ENCODE measurements at places on chromosomes 4 and X.

DNA sequence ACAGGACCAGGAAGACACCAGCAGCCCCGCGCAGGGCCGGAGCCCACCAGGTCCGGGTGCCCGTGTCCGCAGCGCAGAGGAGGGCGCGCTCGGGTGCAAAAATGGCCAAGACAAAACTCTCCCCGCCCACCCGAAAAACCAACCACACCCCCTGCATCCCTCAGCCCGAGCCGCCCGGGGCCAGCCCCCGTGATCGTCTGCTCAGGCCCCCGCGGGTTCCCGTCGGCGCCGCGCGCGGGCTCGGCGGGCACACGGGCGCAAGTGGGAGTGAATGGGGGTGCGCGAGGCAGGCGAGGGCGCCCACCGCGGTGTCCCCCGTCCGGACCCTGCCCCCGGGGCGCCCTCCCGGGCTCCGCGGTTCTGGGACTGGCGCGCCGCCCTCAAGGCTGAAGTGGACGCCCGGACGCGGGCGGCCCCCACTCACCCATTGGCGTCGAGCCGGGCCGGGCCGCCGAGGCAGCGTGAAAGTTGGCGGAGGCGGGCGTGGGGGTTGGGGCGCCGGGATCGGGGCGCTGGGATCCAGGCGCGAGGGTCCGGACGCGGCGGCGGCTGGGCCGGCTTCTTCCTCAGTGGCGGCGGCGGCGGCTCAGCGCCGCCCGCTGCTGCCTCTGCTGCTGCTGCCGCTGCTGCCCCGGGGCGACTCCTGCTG lies 393 bp downstream of the SH3KBP1 start:
- peak; percentile 30 for DNase-seq

GRCh38 chrX:119735467-119735866 lies 22.9 kb upstream of the SOWAHD start:
- no peak for DNase-seq

DNA sequence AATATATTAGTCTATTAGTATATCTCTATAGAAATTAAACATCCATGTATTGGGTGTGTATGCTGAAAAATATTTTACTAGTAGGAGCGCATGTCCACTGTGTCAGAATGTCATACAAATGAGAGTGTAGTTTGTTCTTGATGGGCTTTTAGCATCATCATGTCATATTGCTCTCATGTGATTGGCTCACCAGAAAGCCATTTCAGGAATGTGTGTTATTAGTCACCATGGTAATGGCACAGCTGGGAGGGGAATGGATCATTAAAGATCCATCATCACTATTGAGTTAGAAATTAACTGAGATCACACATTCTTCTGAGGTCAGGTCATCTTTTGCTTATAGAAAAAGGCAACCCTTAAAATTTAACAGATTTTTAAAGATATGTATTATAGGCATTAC lies 77.3 kb downstream of the PHEX start:
- no peak for DNase-seq

DNA sequence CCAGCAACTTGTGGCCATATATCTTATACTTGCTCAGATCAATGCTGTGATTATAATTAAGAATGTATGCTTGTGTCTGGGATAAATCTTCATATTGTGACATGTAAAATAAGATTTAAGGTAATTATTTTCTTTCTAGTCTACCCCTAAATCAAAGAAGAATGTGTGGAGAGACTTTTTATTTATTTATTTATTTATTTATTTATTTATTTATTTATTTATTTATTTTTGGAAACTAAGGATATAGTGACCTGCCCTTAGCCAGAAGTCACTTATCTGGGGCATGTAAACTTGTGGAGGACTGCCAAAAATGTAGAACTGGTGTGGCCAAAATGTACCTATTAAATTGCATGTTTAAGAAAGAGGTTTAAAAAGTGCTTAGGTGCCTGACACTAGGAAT lies 144.3 kb downstream of the BEND2 start:
- DNase-seq = no peak

DNA sequence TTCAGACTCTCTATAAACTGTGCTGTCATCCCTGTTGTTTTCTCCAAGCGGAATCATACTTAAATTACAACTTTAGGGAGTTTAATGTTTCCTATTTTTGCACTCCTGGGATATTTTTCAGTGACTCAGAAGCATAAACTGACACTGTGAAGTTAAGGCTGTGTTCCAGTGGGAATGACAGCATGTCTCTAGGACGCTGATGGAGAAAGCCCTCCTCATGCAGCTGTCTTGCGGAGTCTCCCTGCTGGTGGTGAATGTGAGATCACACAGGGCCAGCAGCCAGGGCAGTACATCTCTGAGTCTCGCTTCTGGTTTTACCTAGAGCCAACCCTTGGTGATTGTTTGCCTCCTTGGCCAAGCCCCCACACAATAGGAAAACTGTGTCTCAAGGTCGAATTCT lies 53.3 kb downstream of the NFKB1 start:
- no peak for DNase-seq

DNA sequence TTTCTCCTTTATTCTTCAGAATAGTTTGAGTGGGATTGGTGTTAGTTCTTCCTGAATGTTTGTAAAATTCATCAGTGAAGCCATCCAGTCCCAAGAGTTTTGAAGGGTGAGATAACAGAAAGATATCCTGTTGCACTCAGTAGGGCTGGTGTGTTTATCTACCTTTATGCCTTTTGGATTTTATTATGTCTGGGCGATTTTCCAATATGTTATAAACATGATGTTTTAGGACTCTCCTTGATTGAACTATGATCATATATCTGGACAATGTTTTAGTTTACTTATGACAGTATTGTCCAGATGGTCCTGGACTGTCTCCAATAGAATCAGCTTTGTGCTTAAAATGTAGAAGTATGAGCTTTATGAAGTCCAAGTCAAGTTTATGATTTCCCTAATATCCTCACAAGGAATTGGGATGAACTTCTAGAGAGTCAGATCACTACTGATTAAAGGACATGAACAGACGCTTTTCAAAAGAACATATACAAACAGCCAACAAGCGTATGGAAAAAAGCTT lies 77.6 kb upstream of the ITM2A start:
- DNase-seq = no peak

- DNase-seq = no peak
Observed at GRCh38 chr4:168516841-168517240, 20.0 kb downstream of the PALLD start.

DNA sequence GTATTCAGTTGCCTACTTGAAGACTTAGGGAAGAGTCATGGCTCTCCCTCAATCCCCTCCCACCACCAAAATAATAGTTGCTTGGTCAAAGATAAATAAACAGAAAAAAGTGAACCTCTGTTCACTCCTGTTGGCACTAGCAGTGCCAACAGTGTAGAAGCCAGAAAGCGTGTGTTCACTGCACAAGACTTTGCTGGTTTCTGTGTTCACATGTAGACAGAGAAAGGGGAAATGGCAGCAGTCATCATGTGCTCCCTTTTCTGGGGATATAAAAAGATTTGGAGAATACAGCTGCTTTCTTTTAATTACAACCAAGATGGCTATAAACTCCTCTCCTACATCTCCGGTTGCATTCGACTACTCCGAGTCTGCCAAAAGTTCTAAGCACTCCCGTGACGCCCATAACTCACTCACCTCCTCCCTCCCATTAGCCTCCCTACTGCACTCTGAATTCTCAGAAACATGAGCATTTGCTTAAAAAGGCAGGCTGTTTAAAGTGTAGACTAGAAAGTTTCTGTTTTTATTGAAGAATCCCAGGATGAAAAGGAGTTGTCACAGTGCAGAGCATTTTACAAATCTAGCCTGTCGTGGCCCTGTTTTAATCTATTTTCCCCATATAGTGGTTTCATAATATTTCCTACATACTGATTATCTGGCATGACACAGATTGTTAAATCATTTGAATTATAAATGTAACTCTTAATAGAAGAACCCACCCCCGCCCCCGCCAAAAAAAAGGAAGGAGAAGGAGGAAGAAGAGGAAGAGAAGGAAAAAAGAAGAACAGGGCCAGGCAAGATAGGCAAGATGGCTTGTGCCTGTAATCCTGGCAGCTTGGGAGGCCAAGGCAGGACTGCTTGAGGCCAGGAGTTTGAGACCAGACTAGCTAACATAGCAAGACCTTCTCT lies 16.7 kb downstream of the LGI2 start:
- DNase-seq = no peak

GRCh38 chr4:168667376-168667775 lies 170.5 kb downstream of the PALLD start:
- DNase-seq = no peak

- no peak for DNase-seq
Observed at GRCh38 chr4:89708903-89709421, 128.0 kb downstream of the SNCA start.

DNA sequence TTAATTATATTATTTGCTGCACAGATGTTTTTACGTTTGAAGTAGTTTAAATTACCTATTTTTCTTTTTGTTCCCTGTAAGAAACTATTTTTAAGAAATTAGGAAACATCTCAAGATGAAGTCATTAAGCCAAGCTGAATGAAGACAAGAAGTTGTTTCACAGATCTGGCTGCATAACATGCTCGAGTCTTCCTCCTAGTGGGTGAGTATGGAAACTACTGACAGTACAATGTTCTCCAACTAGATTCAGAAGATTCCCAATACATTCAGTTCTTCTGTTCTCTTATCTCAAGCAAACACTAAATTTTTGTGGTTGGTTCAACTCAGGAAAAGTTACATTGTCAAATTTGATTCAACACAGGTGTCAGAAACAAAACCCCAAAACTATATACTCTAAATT lies 256.8 kb upstream of the VCX start:
- no peak for DNase-seq

DNA sequence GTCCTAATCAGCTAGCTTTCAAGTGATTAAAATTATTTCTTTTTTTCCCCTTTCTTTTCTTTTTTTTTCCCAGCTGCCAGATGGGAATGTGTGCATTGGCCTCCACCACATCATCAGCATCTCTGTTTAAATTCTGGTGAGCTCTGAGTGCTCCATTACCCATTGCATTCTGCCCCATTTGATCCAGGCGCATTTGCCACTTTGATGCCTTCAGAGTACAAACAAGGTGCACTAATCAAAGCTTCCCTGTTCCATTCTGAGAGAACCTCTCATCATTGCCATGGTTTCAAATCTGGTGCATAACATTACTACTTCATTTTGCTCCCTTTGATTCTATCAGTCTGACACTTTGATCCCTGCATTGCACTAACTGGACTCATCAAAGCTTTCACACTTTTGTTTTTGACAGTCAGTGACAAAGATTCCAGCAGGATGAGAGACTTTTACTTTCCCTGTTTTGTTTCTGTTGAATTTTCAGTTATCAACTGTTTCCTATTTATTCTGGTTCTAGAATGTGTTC lies 238.8 kb upstream of the PCDH10 start:
- DNase-seq = no peak

GRCh38 chrX:74340051-74340450 lies 36.1 kb downstream of the ZCCHC13 start:
- DNase-seq = no peak

- no peak for DNase-seq
Observed at GRCh38 chr4:81631958-81632441, 160.3 kb upstream of the RASGEF1B start.

- no peak for DNase-seq
Observed at GRCh38 chrX:103573202-103573601, 12.1 kb upstream of the TCEAL4 start.

GRCh38 chr4:22522206-22522605 lies 6.3 kb upstream of the ADGRA3 start:
- DNase-seq = no peak

GRCh38 chr4:142265946-142266345 lies 580.2 kb downstream of the INPP4B start:
- DNase-seq = no peak

GRCh38 chr4:92299152-92299551 lies 4.6 kb upstream of the GRID2 start:
- no peak for DNase-seq

DNA sequence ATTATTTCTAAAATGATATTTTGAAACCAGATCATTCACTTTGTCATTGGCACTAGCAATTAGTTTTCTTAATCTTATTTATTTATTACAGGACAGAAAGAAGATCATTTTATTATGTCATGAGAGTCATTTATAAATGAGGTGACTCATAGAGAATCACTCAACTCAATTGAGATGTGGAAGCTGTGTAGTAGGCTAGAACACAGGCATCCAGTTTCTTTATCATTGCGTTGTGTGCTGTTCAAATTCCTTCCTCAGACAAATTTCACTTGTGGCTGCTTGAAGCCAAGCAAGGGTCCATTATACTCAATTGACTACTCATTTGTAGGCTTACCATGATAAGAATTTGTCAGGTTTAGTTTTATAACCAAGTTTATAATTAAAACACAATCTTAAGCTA lies 87.6 kb downstream of the MRPL1 start:
- no peak for DNase-seq

- no peak for DNase-seq
Observed at GRCh38 chrX:28966331-28966730, 379.1 kb downstream of the IL1RAPL1 start.

- DNase-seq = no peak
Observed at GRCh38 chr4:116926631-116927295, 158.6 kb downstream of the TRAM1L1 start.

- no peak for DNase-seq
Observed at GRCh38 chrX:125306335-125306866, 13.3 kb upstream of the TEX13C start.

DNA sequence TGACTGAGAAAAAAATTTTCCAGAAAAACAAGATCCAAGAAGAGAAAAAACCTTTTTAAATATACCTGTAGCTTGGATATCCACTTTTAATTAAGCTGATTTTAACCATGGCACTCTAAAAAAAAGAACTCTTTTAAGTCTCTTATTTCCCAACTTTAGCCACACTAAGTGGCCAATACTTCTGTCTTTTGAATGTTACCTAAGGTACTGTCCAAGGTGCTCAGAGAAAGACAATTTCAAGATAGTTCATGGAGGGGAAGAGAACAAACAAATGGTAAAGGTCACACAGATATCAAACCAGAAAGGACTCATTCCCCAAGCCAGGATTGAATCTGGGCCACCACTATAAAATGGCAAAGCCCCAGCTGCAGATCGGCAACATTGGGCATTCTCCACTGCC lies 10.1 kb downstream of the NLRP2B start:
- DNase-seq = no peak

- DNase-seq = no peak
Observed at GRCh38 chr4:69057620-69058409, 38.5 kb upstream of the UGT2B7 start.

GRCh38 chr4:20840648-20841190 lies 140.5 kb downstream of the PACRGL start:
- no peak for DNase-seq

DNA sequence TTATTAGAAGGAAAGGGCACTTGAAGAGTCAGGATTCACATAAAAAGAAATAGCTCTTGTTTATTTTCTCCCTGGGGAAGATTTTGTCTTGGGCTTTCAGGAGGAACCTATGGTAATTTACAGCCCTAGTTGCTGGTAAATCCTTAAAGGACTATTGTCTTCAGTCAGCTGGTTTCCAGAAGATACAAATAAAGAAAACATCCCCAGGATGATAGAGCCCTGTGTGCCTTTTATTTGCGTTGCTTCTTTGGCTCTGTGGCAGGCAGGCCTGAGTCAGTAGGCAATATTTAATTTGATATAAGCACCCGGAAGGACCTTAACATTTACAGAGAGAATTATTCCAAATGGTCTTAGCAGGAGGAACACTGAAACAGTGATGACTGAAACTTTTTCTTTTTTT lies 131.0 kb upstream of the SLC34A2 start:
- DNase-seq = no peak
